ENCODE measurements at places on chromosomes 1 and 21.

DNA sequence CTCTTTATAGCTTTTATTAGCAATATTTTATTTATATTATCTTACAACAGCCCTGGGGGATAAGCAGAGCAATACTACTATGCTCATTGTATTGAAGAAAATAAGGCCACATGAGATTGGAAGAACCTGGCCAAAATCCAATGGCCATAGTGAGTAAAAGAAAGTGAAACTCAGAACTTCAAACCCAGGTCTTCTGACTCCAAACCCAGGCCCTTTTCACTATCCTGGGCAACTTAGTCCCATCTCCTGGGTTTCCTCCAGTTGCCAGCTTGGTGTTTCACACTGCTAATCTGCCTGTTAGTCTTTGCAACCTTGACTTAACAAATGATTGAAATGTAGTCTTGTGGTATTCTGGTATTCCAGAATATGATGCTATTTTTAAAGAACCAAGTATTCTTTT lies 22.4 kb upstream of the EXO1 start:
- DNase-seq, result no peak

- no peak for DNase-seq
These were observed 312.1 kb downstream of the DISC1 start for GRCh38 chr1:231938711-231939110.

DNA sequence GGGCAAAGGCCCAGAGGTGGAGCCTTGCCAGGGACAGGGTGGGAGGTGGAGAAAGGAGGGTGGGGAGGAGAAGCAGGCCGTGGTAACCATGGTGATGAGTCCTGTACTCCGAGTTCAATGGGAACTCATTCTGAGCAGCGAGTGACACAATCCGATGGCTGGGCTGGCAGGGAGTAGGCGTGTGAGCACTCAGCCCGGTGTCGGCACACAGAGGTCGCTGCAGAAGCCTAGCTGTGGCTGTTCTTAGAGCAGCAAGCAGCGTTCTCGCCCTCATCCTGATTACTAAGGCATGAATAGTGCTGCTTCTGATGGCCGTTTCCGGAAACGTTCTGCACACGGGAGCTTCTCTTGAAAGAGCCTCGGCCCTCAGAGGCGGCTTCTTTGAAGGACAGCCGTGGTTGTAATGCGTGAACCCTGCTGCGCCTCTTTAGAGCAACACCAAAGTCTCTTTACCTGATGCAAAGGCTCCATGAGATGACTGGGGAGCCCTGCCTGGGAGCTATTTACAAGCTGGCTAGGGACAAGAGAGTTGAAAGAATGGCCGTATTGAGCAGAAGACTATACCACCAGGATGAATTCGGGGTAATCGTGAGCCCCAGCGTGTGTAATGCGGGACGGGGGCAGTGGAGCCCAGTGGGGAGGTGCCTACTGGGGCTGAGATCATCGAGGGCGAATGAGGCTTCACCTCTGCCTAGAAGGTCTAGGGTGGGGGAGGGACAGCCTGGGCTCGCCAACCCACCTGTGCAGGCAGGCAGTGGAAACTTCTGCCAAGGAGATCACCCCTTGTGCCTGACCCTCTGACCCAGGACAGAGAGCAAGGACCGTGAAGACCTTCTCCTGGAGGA lies 72.8 kb upstream of the PAX7 start:
- peak; percentile 29 for DNase-seq

DNA sequence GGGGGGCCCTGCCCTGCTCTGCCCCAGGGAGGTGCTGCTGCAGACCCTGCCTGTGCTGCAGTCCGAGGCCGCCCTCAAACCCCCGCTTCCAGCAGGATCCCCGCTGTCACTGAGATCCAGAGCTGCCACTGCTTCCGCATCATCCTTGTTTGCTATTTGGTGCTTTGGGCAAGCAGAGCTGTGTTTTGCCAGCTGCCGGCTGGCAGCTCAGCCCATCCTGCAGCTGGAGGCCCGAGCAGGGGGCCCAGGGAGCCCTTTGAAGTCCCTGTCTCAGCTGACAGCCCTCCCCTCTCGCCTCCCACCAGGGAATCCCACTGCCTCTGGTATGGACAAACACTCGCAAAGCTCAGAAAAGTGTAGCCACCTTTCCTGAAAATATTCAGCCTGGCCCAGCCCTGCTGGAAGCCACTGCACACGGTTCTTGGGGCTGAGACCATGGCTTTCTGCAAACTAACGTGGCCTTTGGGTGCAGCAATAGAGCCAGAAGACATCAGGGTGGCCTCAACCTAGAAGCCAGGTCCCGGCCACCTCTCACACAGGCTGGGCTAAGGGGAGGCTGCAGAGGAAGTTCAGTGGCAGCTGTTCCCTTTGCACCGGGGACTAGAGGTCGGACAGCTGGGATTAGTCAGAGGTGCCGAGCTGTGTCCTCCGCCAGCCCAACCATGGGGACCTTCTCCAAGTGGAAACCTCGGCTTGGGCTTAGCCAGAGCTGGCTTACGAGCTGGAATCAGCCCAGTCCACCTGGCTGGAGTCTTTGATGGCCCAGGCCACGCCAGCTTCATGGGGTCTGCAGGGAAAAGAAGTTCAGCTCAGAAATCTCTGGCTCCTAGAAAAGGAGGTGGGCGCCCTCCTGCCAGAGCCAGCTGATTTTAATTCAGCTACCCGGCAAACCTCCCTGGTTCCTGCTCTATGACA lies 107.1 kb downstream of the SPSB1 start:
- DNase-seq, result no peak

GRCh38 chr1:3822421-3822820 lies 26.1 kb upstream of the LRRC47 start:
- no peak for DNase-seq

GRCh38 chr21:25907573-25908275 lies 173.0 kb downstream of the GABPA start:
- no peak for DNase-seq

Data from stimulated activated CD4-positive, alpha-beta T cell treated with anti-CD3 and anti-CD28 coated beads, Interleukin-2, amount 100 ng/mL, for 24 hours (primary cell).